ENCODE measurements at places on chromosomes 5 and 9.

DNA sequence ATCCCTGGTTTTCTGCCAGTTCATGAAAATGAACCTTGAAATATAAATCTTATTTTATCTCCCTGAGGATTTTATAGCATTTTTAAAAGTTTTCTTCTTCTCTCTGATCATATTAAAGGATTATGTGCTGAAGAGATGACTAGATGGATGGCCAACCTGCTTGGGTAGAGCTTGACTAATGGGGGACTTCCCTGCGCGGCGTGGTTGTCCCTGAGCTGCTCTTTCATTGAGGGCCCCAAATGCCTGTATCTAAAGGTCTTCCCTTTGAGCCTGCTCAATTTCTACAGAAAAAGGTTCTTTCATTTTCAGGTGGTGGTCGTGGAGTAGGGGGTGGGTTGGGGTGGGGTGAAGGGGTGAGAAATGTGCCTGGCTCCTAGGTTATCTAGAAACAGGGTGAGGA is 20.5 kb upstream of the CDKN2AIPNL start:
- DNase-seq, result no peak

GRCh38 chr5:143484601-143485000 is 81.1 kb upstream of the NR3C1 start:
- no peak for DNase-seq

DNA sequence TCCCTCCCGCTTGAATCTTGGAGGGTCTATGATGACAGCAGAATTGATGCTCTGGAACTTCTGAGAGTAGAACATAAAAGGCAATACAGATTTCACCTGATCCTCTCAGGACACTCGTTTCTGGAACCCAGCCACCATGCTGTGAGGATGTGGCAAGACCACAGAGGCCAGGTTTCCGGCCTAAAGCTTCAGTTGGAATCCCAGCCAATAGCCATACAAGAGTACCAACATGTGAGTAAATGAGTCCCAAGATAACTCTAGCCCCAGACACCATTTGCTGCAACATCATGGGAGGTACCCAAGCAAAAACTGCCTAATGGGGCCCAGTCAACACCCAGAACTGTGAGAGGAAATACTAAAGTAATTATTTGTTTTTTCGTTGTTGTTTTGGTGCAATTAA is 65.7 kb upstream of the MARCHF11 start:
- DNase-seq, result no peak

- DNase-seq, result no peak
Measured at GRCh38 chr5:72346398-72346797, 26.2 kb downstream of the PTCD2 start.

- DNase-seq, result no peak
Measured at GRCh38 chr5:80147119-80147815, 108.6 kb downstream of the SERINC5 start.

DNA sequence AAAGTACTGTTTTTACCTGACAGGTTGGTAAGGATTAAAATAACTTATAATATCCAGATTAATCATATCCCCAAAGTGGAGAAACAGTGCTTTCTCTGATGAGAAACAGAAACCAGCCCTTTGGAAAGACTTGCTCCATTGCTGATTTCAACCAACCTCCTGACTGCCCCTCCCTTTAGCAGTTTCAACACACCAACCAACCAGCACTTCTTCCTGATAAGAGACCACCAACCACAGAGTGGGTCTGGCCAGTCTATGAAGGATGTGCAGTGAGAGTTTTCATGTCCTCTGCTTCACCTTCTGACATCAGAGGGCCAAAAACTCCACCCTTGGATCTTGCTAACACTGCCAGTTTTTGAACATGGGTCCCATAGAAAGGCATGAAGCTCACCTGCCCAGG is 28.1 kb downstream of the RIGI start:
- no peak for DNase-seq

DNA sequence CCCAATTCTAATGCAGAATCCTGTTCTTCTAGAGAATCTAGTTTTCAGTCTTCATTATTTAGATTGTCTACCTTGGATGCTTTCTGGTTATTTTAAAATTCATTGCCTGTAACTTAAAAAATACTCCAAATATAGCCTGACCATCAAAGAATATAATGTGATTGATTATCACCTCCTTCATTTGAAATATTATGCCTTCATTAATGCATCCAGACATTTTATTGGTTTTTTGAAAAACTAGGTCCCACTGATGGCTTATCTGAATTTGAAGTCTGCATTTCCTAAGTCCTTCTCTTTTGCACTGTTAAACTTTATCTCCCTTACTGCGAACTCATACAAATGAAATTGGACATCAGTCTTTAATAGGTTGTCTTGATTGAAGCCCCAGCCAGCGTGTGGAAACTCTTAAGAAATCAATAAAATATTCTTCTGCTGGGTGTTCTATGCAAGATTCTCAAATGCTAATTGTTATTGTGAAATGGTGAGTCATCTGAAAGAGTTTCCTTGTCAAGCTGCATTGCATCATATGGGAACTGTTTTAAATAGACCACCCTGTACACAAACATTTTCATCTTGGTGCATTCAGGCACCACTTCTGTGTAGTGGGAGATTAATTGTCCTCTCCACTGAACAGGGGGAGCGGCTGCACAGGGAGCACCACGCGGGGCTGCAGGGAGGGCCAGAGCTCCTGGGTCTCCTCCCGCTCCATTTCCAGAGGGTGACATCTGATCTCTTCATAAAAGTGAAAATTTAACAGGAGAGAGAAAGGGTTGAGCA is 92.3 kb upstream of the FANCC start:
- no peak for DNase-seq

GRCh38 chr9:136992819-136993369 is 672 bp downstream of the PAXX start:
- no peak for DNase-seq

DNA sequence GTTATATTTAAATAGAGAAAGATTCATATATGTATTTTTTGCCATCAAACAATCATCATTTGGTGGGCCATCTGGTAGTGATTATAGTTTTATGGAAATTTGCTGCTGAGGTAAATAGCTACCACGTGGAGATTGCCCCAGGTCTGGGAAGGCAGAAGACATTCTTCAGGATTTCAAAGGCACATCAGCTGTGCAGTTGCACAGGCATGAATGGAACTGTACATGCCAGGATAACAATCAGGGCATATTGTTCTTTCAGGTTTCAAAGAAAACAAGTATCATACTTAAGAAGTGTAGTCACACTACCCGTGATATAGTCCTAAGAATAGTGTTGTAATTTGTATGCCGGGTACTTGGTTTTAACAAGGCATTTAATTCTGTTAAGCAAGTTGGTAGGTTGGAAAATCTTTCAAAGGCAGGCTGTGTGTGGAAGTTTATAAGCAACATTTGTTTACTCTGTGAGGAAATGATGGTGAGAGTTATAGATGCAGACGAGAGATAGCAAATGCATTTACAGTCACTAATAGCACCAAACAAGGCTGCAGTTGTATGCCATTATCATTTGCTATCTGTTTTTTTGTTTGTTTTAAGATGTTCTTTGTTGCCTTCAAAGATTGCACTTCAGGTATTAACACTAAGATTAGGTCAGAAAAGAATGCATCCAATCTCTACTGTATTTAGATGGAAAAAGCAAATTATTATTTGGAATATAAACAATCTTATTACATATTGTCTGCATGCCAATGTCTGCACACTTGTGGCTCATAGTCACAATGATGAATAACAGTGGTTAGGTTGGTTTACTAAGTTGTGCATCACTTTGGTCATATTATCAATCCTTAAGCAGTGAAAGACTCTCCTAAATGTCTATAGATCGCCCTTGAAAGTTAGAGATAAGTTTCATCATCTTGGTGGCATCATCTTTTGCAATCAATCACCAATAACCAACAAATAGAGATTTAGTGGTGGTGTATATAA is 55.3 kb downstream of the RPS23 start:
- DNase-seq, result no peak

DNA sequence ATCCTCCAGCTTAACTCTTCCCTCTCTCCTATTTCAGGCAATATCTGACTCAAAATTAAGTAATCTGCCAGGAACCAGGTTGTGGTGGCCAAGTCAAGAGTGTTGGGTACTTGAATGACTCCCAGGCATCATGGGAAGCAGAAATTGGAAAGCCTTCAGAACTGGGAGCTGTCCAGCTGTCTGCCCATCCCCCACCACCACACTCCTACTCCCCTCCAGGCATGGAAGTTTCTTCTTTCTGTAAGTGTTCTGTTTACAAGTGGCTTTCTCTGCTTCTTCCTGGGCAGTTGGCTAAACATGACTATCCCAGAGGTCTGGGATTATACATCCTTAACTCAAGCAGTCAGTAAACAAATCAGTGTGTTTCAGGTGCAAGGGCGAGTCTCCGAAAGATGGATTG is 14.6 kb upstream of the PBX3 start:
- no peak for DNase-seq

All from sciatic nerve (tissue), 2 donors.